NCI-H345 (cell line): ENCODE measurements at places on chromosomes 5 and 9.

DNA sequence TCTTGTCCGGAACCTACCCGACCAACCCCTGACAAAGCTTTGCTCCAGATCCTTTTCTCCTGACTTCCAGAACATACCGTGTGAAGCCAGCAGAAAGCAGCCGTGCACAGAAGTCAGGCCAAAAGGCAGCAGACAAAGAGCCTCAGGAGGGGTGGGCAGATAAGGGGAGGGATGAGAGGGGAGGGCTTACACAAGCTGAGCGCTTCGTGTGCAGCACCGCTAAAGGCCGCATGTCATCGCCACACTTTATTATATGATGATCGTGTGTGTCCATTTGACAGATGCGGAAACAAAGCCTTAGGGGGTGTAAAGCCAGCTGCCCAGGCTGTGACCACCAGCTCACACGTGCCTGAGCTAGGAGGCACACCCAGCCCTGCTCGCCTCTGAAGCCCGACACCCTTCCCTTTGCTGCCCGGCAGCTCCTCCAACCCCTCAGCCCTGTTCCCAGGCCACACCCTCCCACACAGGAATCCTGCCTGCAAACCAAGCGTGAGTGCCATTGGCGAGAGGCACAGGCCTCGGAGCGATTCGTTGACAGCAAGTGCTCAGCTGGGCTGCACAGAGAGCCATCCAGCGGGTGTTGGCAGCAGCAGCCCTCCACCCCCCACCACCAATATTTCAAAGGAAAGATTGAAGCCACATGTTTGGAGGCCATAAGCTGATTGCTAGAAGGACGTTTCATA is 170.5 kb upstream of the SMIM23 start:
- no peak for DNase-seq

GRCh38 chr5:5454391-5454790 is 31.9 kb downstream of the ICE1 start:
- no peak for DNase-seq

- no peak for DNase-seq
Observed at GRCh38 chr5:116409591-116410296, 164.9 kb downstream of the SEMA6A start.

DNA sequence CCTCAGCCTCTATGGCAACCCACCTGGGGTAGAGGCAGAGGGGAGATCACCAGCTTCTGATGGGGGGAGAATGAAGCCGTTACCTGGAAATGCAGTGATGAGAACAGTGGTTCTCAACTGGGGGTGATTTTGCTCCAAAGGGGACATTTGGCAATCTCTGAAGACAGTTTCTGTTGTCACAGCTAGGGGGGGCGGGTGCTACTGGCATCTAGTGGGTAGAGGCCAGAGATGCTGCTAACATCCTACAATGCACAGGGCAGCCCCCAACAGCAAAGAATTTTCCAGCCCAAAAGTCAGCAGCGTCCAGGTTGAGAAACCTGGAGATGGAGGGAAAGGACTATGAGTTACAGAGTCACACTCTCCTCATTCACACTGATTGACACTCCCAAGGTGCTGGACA is 84.5 kb downstream of the FGF1 start:
- no peak for DNase-seq

DNA sequence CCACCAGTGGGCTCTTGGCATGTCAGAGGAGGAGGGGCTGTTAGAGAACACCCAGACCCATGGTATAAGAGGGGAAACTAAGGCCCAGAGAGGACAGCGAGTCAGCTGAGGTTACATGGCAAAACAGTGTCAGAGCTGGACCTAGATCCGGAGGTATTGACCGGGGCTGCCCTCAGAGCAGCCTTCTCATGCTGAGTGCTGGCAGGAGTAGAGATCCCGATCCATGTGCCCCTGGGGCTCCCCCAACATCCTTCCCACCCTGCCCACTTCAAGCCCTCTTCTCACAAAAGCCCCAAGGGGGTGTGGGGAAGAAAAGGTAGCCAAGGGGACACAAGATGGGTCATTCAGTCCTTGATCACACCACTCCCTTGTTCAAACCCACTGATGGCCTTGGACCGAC is 19.9 kb downstream of the CSF1R start:
- no peak for DNase-seq

- peak; percentile 19 for DNase-seq
Observed at GRCh38 chr9:133686642-133687575, 50.7 kb downstream of the DBH start.

DNA sequence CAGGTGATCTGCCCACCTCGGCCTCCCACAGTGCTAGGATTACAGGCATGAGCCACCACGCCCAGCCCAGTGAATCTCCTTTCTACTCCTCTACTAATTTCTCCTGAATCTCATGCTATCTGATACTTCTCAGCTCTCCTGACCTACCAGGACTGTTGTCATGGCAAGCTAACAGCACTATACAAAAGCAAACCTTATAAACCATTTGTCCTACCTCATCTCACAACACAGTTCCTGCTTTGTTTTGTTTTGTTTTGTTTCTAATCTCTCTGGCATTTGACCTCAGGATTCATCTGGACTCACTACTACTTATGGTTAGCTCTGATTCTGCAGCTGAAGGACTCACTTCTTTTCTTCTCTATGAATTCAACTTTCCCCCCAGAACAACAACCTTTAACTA is 734.8 kb downstream of the TLE1 start:
- DNase-seq = no peak

DNA sequence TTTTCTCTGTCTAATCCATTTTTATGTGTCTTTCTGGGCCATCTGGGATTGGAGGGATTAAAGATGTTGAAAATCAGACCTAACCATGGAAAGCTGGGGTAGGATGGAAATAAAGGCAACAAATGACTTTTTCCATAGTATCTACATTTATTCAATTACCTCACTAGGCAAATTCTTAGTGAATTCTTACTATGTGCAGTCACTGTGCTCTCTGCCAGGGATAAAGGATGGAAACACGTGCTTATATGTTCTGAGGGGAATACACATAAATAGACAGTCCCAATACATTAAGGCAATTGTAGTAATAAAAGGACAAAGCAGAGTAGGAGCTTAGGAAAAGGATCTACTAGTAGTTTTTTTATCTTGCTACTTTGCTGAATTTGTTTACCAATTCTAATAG is 214.2 kb downstream of the PRR16 start:
- no peak for DNase-seq

DNA sequence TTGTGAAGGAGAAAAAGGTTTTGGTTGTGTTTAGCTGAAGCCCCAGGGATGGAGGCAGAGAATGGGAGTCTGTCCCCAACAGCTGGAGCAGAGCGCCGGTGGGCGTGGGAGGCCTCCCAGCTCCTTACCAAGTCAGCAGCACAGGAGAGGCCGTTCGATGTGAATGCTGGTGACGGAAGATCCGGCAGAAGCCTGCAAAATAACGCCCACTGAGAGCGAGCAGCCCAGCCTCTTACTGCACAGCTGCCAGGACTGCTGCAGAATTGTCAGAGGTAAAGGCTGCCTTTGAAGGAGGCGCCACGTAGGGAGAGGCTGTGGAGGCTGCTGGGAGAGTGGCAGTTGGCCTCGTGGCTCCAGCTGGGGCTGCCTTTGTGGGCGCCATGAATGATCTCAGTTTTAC is 26.2 kb downstream of the ANGPTL2 start:
- DNase-seq = no peak

DNA sequence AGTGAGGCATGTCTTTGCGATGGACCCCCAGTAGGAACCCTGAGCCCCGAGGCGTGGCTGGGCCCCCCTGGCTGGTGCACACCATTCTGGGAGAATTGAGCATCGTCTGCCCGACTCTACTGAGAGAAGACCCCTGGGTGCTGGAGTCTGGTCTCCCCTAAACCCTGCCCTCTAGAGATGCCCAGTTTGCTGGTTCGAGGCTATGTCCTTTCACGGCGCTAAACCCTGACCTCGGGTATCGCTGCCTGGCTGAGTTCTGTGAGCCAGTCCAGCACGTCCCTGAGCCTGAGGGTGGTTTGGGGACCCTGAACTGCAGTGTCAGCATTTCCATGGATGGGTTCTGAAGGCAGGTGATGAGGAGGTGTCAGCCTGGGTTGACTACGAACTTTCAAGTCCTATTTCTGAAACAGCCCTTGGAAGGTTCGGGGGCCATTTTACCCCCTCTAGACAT is 128.8 kb downstream of the RXRA start:
- no peak for DNase-seq

DNA sequence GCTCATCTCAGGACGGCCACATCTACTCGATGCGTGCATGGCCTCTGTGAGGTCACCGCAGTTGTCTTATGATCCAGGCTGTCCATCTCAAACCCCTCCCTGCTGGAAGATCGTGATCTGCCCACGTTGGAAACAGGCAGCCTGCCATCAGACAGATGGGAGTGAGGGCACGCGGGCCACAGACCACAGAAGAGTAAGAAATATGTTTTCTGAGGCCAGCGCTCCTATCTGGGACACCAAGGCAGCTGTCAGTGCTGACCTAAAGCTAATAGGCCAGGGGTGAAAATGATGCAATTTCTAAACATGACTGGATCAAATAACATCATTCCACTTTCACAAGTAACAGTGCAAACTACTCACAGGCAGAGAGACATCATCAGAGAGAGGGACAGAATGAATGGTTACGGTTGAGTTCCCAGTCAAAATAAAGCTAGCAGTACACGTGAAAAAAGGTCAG is 57.1 kb upstream of the CER1 start:
- no peak for DNase-seq

GRCh38 chr9:124685217-124685616 is 85.9 kb downstream of the NR6A1 start:
- DNase-seq = no peak

GRCh38 chr5:177435847-177436536 is 9.5 kb downstream of the GRK6 start:
- no peak for DNase-seq

DNA sequence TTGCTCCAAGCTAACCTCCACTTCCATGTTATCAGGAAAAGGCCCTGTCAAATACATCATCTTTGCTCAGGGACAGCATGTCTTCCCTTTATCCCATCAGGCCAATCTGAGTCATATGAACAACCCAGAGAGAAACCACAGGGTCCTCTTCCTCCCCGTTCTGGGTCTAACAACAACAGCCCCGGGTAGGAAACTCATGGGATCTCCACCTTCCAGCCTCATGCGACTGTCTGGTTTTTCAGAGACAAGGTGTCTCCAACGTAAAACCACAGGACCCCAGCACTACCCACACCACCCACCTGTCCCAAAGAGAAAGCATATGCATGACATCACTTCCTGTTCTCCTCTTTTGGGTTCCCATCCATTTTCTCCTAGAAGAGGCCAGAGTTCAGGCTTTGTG is 217.9 kb downstream of the ENC1 start:
- no peak for DNase-seq

GRCh38 chr5:157362982-157363381 is 97.0 kb upstream of the NIPAL4 start:
- DNase-seq = no peak
